Stimulated activated CD4-positive, alpha-beta T cell treated with anti-CD3 and anti-CD28 coated beads, Interleukin-4, amount 100 ng/mL, for 1 hour (primary cell): ENCODE measurements at places on chromosomes 3 and 15.

DNA sequence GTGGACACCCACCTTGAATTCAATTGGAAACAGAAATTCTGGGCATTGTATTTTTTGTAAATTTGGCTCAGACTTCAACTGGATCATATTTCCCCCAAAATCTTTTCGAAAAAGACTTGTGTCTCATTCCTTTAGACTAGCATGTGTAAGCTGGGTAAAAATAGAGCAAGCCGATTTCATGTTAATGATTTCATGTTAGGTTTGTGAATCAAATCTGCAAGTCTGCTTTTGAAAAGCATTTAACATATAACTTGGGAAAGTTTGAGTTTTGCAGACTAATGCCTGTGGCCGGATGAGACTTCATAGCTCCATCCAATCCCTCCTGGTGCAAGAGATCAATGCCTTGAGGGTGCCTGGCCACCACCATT is 64.5 kb downstream of the FLNB start:
- DNase-seq: no peak

DNA sequence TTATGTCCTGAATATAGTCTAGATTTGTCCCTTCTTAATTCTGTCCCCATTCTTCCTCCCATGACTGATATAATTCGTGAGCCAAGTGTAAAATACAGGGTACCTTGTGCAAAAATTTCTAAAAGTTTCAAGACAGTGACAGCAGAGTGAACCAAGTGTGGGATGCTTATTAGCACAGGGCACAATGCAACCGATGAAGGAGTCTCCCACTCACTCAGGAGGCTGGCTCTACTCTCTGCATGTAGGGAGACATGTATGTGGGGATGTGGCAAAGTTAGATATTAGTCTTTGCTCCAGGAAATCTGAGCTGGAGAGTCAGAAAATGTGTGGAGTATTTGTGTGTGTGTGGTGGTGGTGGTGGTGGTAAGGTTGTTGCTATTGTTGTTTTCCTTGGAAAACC is 305.9 kb downstream of the CHL1 start:
- DNase-seq: no peak

DNA sequence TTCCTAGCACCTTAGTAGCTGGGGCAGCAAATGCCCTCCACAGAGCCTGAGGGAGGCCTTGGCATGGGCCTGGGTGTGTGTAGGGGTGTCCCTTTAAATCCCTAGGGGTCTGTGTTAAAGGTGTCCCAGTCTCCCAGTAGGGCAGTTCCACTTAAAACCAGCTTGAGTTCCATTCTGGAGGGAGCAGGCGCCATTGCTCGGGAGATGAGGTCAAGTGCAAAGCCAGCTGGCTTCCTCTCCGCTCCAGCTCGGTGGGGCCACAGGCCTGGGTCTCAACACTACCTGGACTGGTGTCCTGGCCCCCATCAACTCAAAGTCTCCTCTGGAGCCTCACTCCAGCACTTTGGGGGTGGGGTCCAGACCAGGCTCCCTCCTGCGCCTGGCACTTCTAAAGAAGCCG is 25.2 kb downstream of the FEM1B start:
- DNase-seq: no peak

DNA sequence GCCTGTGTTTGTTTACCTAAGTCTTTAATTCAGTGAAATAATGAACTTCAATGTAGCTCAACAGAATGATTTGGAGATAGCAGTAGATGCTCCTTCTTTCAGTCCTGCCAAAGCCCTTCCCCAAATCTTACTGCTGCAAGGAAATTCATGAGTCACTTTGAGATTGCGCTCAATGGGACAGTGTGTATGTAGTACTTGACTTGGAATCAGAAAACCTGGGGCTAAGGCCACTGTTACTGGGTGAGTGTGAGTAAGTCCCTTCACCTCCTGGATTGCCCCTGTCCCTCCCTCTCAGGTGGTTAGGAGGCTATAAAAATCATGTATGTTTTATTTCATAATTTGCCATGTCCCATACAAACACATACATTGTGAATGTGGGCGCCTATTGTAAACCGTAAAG is 29.9 kb downstream of the ATP13A5 start:
- no peak for DNase-seq

DNA sequence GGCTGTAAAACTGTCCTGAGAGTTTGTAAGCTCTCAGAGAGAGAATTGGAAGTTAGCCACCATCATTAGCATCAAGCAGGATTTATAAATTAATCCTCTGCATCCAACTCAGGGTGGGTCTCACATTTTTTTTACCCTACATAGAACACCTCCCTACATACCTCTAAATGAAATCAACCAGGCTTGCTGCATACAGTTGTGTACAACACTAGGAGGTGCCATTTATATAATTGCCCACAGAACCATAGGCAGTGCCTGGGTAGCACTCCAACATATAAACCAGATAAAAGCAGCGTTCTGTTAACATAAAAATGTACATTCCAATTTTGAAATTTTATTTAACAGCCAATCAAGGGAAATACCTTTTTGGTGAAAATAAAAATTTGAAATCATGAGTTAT is 48.2 kb upstream of the SELENOK start:
- DNase-seq: no peak

- peak; percentile 72 for DNase-seq
These were observed at the start of gene NT5DC2 for GRCh38 chr3:52533623-52534280. Gene NT5DC2 (minus strand): TSS chr3:52533857. CDS start chr3:52533737, 120 bp downstream.

DNA sequence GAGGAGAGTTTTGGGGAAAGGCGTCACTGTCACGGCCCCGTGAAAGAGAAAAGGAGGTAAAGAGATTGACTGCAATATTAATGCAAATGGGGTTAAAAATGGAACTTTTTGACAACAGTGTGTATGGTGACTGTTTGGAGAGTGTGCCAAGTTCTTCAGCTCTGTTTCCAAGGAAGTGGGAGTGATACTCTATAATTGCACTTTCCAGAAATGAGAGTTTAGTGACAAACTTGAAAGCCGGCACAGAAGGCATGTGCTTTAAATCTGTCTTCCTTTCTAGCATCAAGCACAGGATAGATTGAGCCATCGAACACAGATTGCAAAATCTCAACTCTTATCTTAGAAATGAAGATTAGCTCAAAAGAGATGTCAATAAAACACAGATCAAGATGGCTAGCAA is 51.9 kb upstream of the SNRPA1 start:
- no peak for DNase-seq

- peak; percentile 67 for DNase-seq
These were observed 82.8 kb upstream of the CDV3 start for GRCh38 chr3:133490468-133491351.

- no peak for DNase-seq
These were observed 248.2 kb downstream of the UNC13C start for GRCh38 chr15:54226455-54226854.

DNA sequence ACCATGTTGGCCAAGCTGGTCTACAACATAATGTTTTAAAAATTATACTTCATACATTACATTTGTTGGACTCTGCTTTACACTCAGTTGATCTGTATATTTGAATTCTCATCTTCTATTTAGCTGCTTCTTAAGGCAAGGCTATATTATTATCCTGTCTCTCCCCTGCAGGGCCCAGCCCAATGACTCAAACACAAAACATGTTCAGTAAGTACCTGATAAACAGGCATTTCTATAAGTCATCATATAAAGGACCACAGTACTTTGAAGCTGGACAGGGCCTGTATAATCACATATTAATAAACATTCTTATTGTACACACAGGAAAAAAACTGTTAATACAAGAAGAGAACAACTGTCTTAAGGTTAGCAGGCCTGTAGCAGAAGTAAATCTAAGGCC is 36.2 kb downstream of the NGLY1 start:
- no peak for DNase-seq

- no peak for DNase-seq
These were observed 306.8 kb downstream of the EPHA3 start for GRCh38 chr3:89414270-89414669.

- no peak for DNase-seq
These were observed 125.8 kb downstream of the TNIK start for GRCh38 chr3:171334465-171334811.

GRCh38 chr3:187015903-187016638 is 85.7 kb downstream of the ST6GAL1 start:
- no peak for DNase-seq

GRCh38 chr15:66572146-66572545 is 6.3 kb upstream of the LCTL start:
- no peak for DNase-seq

DNA sequence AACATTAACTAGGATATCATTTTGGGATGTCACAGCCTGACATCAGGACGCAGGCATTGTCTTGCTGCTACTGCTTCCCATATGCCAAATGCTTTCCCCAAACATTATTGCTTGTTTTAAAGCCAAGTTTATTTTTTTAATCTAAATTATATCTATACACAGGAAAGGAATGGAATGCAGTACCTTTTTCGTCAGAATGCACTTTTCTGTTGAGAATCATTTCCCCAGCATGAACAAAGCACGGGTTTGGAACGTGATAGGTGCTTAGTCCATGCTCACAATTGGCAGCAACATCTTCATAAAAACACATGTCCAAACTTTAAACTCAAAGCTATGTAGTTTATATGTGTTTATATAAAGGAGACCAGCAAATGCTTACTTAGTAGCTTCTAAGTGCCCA is 26.1 kb downstream of the PXK start:
- no peak for DNase-seq

DNA sequence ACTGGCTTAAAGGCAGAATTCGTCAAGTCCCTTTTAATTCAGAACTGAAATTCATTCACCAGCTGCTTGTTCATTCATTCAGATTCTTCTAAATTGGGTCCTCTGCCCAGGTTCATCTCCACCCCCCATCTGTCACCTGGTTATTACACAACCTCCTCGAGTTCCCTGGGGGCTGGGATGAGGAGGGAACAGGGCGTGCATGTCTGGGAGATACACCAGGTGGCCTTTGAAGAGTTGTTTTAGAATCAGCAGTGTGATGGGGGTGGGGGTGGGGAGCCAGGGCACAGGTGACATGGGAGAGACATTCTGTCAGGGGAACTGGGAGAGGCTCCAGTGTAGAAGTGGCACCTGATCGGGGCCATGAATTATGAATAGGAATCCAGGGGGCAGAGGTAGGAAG is 8.2 kb downstream of the SNX33 start:
- no peak for DNase-seq

DNA sequence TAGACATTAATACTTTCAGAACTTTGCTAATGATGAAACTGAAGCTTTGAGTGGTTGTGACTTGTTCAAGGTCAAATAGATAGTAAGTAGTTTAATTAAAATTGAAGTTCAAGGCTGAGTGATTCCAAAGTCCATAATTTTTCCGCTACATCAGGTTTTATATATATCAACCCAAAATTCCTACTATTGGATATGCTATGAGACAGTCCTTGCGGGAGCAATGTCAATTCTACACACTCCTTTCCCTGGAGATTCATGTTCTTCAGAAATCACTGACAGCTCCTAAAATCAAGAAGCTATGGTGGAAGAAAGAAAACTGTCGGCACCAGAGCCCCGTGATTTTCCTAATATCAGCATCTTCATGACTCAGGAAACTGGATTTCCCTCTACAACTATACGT is 167.6 kb downstream of the EPHA3 start:
- DNase-seq: no peak

GRCh38 chr3:133821767-133822638 is 16.4 kb downstream of the SRPRB start:
- no peak for DNase-seq

DNA sequence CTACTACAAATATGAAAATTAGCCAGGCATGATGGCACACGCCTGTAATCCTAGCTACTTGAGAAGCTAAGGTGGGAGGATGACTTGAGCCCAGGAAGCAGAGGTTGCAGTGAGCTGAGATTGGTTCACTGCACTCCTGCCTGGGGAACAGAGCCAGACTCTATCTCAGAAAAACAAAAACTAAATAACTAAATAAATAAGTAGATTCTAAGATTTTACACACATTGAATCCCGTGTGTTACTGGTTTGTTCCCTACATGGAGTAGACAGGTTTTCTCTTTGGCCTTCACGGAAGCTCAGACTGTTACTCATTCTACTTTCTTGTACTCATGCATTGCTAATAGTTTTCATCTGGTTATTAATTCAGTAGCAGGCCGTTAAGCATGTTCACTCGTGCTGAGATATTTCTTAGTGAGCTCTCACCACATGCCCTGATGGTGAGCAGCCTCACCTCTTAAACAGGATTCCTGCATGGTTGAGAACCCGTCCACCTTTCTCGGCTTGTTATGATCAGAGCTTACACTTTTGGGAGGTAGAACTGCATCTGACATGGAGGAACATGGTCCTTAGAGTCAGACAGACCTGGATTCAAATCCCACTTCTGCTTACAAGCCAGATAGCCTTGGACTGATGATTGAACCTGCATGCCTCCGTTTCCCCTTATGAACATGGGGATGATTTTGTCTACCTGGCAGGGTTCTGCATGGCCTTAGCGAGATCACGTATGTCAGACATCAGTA is 49.1 kb downstream of the CMTM7 start:
- DNase-seq: no peak
